Astrocyte of the cerebellum (primary cell): ENCODE measurements at places on chromosomes 11 and 22.

- peak; percentile 52 for DNase-seq
Observed at GRCh38 chr11:106156290-106156937, 79.0 kb downstream of the AASDHPPT start.

GRCh38 chr11:127110542-127110941 lies 110.0 kb upstream of the KIRREL3 start:
- DNase-seq = no peak

DNA sequence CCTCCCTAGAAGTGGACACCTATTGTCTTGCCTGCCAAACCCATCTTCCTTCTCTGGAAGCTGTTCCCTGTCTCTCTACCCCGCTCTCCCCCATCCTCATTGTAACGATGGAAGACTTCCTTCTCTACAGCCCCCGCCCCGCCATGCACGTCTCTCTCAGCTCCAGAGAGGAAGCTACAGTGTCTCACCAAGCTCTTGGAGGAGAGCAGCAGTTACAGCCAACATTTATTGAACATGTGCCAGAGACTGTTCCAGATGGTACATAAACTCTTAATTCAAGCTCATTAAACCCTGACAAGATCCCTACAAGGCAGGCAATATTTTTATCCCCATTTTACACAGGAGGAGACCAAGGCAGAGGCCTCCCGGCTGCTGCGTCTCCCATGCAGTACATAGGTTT lies 15.1 kb downstream of the MCHR1 start:
- DNase-seq = peak; percentile 8

DNA sequence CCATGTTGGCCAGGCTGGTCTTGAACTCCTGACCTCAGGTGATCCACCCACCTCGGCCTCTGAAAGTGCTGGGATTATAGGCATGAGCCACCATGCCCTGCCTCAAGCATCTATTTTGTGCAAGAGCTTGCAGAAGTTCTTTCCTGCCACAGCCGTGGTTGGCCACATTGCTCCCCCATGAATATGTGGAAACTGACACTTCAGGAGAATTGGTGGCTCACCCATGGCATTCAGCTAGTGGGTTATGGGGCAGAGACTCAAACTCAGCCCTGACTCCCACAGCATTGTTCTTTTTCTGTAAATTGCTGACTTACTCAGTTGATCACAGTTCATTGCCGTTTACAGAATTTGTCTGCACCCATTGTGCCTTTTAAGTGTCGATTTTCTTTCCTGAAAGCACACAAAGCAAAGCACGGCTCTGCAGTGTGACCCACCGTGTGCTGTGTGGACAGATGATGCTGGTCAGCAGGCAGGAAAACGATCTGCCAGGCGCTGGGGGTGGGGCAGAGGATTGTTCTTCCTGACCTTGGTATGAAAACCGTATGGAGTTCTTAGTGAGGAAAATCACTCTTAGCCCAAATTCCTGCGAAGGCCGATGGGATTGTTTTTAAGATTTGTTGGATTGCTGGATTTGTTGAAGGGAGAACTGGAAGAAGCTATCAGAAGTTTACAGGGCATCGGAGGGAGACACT lies 115.6 kb downstream of the PTPRJ start:
- no peak for DNase-seq

- no peak for DNase-seq
Observed at GRCh38 chr11:79949574-79949973, 508.7 kb upstream of the TENM4 start.
